Melanocyte of skin (primary cell): ENCODE measurements at places on chromosomes 3 and 15. TPM values are rescaled to one million over a fixed set of nuclear protein-coding genes. Genes with fewer than 3 reads are reported as not detected.

Gene PPP1R14D
- not detected in 2 replicates for total RNA-seq

Gene SLC9C1
- total RNA-seq: 0.34 and 0.73 TPM in 2 replicates

Gene CPN2
- total RNA-seq: not detected in 2 replicates

Gene STAB1
- under 0.01 and 0.33 TPM in 2 replicates for total RNA-seq

Gene OR5K2
- not detected in 2 replicates for total RNA-seq

Gene ZNF660
- total RNA-seq: 1.00 and 1.2 TPM in 2 replicates

Gene PLCB2
- total RNA-seq: 1.1 and 3.3 TPM in 2 replicates

Gene STIMATE
- 13.8 and 17.4 TPM in 2 replicates for total RNA-seq

Gene ABHD14A
- total RNA-seq: 9.6 and 12.0 TPM in 2 replicates

Gene CAPN3
- 430 and 556 TPM in 2 replicates for total RNA-seq

Gene SHF
- 3.2 and 3.7 TPM in 2 replicates for total RNA-seq

Gene IL20RB
- 0.62 and 0.67 TPM in 2 replicates for total RNA-seq

Gene NEK10
- 1.3 and 1.4 TPM in 2 replicates for total RNA-seq

Gene RAB6B
- 2.3 and 2.7 TPM in 2 replicates for total RNA-seq

Gene HYAL3
- 2.9 and 5.2 TPM in 2 replicates for total RNA-seq

Gene KLHDC8B
- total RNA-seq: 19.6 and 23.3 TPM in 2 replicates

Gene MELTF
- 76.3 and 99.1 TPM in 2 replicates for total RNA-seq

Gene RLBP1
- total RNA-seq: 0.73 TPM in 1 of 2 replicates, not detected in the other

Gene PAQR5
- total RNA-seq: under 0.01 and 1.2 TPM in 2 replicates

Gene LMOD3
- not detected in 2 replicates for total RNA-seq

Gene XCR1
- not detected in 2 replicates for total RNA-seq

Gene LRRC2
- total RNA-seq: 2.0 and 6.2 TPM in 2 replicates

Gene A4GNT
- not detected in 2 replicates for total RNA-seq
